ENCODE measurements at places on chromosomes 1 and 21. TPM values are rescaled to one million over a fixed set of nuclear protein-coding genes. Genes with fewer than 3 reads are reported as not detected.

Gene SLC30A10
- total RNA-seq = not detected

Gene HSPA6
- total RNA-seq = 13.0 TPM

Gene FBLIM1
- total RNA-seq = 20.1 TPM

Gene SELENOF
- 197 TPM for total RNA-seq

Gene FAM151A
- not detected for total RNA-seq

Gene ILDR2
- total RNA-seq = 1.6 TPM

Gene SLAMF6
- total RNA-seq = 4.8 TPM

Gene HPCAL4
- 0.41 TPM for total RNA-seq

Gene ANGPTL3
- not detected for total RNA-seq

Measured in lower lobe of right lung (tissue), 2 donors.